ENCODE measurements at places on chromosomes 2 and 18. TPM values are rescaled to one million over a fixed set of nuclear protein-coding genes. Genes with fewer than 3 reads are reported as not detected.

- no peak overlapping the region for H3K4me3 ChIP-seq
- DNase-seq: no peak
- no peaks in the 10 kb centered on the region for H3K36me3 ChIP-seq
- H3K27me3 ChIP-seq: no peaks in the 10 kb centered on the region
These were observed 221.0 kb downstream of the LTBP1 start for GRCh38 chr2:33167622-33168245.

GRCh38 chr2:159591221-159591620, 25.1 kb downstream of the BAZ2B start:
- no peak overlapping the region for H3K27ac ChIP-seq
- DNase-seq: no peak
- no peaks in the 10 kb centered on the region for H3K27me3 ChIP-seq
- peaks cover 11% of the 10 kb centered on the region for H3K4me1 ChIP-seq
- no peaks in the 10 kb centered on the region for H3K36me3 ChIP-seq

DNA sequence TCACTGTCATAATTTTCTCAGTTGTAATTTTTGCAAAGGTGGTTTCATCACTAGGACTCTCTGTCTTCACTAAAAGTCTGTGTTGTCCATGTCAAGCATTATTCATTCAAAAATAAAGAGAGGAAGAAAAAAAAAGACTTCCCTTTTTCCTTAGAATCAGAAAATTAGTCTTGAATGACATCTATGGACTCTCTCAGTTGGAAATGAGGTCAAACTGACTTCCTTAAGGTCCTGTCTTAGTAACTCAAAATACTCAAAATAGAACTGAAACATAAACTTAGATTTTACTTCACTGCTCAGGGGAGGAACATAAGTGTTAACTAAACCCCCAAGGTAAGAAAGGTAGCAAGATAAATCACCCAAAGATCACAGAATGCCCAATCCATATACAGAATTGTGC, 2.2 kb upstream of the ZNF407 start:
- no peak overlapping the region for H3K27ac ChIP-seq
- no peaks in the 10 kb centered on the region for H3K36me3 ChIP-seq
- H3K27me3 ChIP-seq: no peaks in the 10 kb centered on the region
- DNase-seq: no peak
- H3K4me3 ChIP-seq: peak overlapping the region; percentile 97

- no peak overlapping the region for H3K27ac ChIP-seq
- no peaks in the 10 kb centered on the region for H3K4me1 ChIP-seq
- H3K4me3 ChIP-seq: no peak overlapping the region
These were observed 186.2 kb downstream of the SNTG2 start for GRCh38 chr2:1136846-1137245.

GRCh38 chr2:235543128-235543750, 49.4 kb downstream of the AGAP1 start:
- peaks cover 35% of the 10 kb centered on the region for H3K4me1 ChIP-seq
- H3K27ac ChIP-seq: peak overlapping the region; percentile 85
- H3K4me3 ChIP-seq: no peak overlapping the region
- DNase-seq: peak; percentile 74

DNA sequence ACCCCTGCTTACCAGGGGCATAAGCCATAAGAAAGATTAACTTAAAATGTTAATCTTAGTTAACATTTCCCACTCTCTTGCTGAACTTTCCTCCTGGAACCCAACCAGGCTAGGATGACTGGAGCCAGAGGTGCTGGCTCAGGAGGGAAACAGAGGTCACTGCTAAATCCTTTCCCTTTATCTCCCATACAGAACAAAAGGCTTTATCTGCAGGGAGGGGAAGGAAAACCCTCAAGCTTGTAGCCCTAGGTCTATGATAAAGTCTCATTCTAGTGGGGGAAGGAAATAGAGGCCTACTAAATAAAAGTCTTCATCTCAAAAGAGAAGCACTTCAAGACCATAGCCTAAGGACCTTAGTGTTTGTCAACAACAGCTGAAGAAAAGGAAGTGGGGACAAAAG, 18.6 kb downstream of the HIBCH start:
- no peak for DNase-seq
- no peaks in the 10 kb centered on the region for H3K36me3 ChIP-seq
- no peak overlapping the region for H3K4me3 ChIP-seq
- H3K27ac ChIP-seq: no peak overlapping the region
- H3K4me1 ChIP-seq: no peaks in the 10 kb centered on the region

- DNase-seq: no peak
- H3K4me1 ChIP-seq: 0 out of 2 replicates have a peak, but pooled peaks cover 4% of the 10 kb centered on the region
- H3K4me3 ChIP-seq: no peak overlapping the region
- H3K27me3 ChIP-seq: no peaks in the 10 kb centered on the region
- no peaks in the 10 kb centered on the region for H3K36me3 ChIP-seq
These were observed 479.7 kb downstream of the SPAG16 start for GRCh38 chr2:213763963-213764362.

- H3K4me3 ChIP-seq: no peak overlapping the region
- H3K27me3 ChIP-seq: no peaks in the 10 kb centered on the region
- peak; percentile 86 for DNase-seq
- peaks cover 30% of the 10 kb centered on the region for H3K4me1 ChIP-seq
- no peaks in the 10 kb centered on the region for H3K36me3 ChIP-seq
These were observed 3.3 kb downstream of the KLHL30 start for GRCh38 chr2:238141541-238142318.

GRCh38 chr2:459931-460330, 172.0 kb upstream of the ALKAL2 start:
- peaks cover 7% of the 10 kb centered on the region for H3K4me1 ChIP-seq
- no peak for DNase-seq
- H3K27ac ChIP-seq: no peak overlapping the region
- H3K27me3 ChIP-seq: peaks cover 61% of the 10 kb centered on the region

DNA sequence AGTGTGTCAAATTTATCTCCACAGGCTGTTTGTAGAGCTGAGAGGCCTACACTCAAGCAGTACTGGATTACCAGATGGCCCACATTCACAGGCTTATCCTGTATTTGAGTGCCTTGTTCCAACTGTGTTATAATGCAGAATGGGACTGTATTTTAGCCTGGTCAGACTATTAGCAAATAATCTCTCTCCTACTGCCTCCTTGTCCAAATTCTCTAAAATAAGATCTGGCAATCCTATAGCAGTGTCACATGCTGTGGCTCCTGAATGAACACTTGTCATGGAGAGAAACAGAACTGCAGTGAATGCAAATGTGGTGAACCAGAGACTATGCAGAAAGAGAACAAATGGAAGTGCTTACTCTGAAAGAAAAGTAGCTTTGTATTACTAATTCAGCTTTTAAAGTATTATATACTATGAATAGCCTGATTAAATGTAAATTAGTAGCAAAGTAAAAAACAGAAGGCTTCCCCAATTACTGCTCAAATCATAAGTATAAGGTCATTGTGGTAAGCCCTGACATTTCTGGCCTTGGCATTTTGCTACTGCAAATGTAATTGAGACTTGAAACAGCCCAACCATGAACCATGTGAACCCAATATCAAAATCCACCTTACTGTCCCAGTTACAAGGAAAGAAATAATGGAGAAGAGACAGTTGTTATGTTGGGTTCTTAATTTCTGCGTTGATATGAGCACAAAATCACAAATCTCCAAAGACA, 80.0 kb downstream of the MAP4K3 start:
- H3K27me3 ChIP-seq: no peaks in the 10 kb centered on the region
- no peak for DNase-seq
- peaks cover 42% of the 10 kb centered on the region for H3K36me3 ChIP-seq
- no peaks in the 10 kb centered on the region for H3K4me1 ChIP-seq
- H3K27ac ChIP-seq: no peak overlapping the region

GRCh38 chr2:1990724-1991123, 246.4 kb upstream of the PXDN start:
- H3K4me1 ChIP-seq: peaks cover 4% of the 10 kb centered on the region
- peaks cover 46% of the 10 kb centered on the region for H3K27me3 ChIP-seq
- no peak for DNase-seq
- no peak overlapping the region for H3K27ac ChIP-seq
- no peaks in the 10 kb centered on the region for H3K36me3 ChIP-seq

DNA sequence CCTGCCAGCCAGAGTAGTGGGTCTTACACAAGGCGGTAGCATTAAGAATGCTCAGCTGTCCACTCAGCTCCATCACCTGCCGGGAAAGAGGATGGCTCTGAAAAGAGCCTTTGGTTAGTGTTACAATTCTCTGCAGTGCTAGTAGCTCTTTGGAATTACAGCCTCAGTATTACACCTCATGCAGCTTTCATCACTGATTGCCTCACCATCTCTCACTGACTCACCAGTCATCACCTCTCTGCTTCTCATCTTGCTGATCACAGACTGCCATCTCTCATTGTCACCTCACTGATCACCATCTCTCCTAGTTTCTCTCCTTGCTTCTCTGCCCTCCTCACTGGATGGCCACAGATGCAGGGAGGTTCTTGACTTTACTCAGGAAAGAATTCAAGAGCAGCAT, 573.5 kb upstream of the SETBP1 start:
- DNase-seq: no peak
- H3K27me3 ChIP-seq: no peaks in the 10 kb centered on the region
- no peaks in the 10 kb centered on the region for H3K4me1 ChIP-seq
- no peaks in the 10 kb centered on the region for H3K36me3 ChIP-seq
- H3K4me3 ChIP-seq: no peak overlapping the region
- H3K27ac ChIP-seq: no peak overlapping the region

GRCh38 chr18:46220116-46220515, 115.9 kb downstream of the HAUS1 start:
- no peak overlapping the region for H3K27ac ChIP-seq
- DNase-seq: peak; percentile 16
- H3K4me3 ChIP-seq: no peak overlapping the region
- H3K4me1 ChIP-seq: no peaks in the 10 kb centered on the region
- no peaks in the 10 kb centered on the region for H3K36me3 ChIP-seq

DNA sequence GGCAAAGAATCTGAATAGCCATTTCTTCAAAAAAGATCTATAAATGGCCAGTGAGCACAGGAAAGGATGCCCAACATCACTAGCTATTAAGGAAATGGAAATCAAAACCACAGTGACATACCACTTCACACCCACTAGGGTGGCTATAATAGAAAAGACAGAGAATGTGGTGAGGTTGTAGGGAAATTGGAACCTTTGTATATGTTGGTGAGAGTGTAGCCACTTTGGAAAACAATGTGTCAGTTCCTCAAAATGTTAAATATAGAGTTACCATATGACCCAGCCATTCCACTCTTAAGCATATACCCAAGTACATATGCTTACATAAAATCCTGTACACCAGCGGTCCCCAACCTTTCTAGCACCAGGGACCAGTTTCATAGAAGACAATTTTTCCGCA, 152.8 kb downstream of the SMAD2 start:
- no peaks in the 10 kb centered on the region for H3K27me3 ChIP-seq
- DNase-seq: no peak
- H3K36me3 ChIP-seq: no peaks in the 10 kb centered on the region
- H3K4me3 ChIP-seq: no peak overlapping the region
- no peaks in the 10 kb centered on the region for H3K4me1 ChIP-seq
- H3K27ac ChIP-seq: no peak overlapping the region

DNA sequence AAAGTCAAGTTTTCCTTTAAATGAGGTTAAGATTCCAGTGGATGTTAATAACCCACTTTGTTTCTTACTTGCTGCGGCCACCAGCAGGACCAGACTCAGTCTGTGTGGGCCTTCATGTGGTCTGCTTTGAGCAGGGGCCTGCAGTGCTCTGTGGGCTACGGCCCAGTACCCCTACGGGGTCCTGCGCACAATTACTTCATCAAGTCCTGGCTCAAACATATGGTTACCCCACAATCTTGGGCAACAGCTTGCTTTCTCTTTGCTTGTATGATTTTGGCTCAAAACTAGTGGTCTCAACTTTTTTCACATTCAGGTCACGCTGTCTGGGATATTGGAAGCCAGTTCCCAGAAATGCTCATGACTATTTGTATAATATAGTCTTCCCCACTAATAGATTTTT, 64.2 kb downstream of the PTPN2 start:
- H3K36me3 ChIP-seq: peaks cover 30% of the 10 kb centered on the region
- no peaks in the 10 kb centered on the region for H3K4me1 ChIP-seq
- H3K27me3 ChIP-seq: no peaks in the 10 kb centered on the region
- no peak for DNase-seq
- no peak overlapping the region for H3K27ac ChIP-seq

DNA sequence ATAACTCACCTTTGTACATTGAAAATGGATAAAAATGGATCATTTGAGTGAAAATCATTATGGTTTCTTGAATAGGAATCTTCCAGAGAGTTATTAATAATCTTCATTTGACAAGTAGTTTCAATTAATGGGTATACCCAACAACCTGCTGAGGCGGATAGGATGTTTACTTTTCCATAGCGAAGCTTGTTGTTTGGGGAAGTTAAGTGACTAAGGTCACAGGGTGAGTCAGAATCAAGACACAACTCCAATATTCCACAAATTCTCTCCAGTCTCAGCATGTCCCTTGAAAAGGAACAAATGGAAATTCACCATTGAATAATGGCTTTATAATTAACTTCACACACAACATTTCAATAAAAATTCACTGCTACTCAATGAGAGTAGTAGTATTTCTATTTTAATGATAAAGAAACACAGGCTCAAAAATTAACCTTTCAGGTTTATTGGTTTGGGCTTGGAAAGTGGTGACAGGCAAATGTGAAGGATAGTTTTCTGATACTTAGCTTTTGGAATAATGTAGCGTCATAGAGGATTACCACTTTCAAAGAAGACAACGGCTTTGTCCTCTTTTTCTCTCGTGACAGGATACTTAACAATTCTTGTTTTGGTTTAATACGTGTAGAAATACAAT, 211.3 kb downstream of the GPD2 start:
- H3K4me1 ChIP-seq: peaks cover 9% of the 10 kb centered on the region
- no peak overlapping the region for H3K27ac ChIP-seq
- peak; percentile 49 for DNase-seq
- no peaks in the 10 kb centered on the region for H3K27me3 ChIP-seq

- DNase-seq: peak; percentile 69
- H3K27ac ChIP-seq: no peak overlapping the region
- H3K27me3 ChIP-seq: no peaks in the 10 kb centered on the region
- no peaks in the 10 kb centered on the region for H3K36me3 ChIP-seq
- H3K4me1 ChIP-seq: no peaks in the 10 kb centered on the region
- H3K4me3 ChIP-seq: no peak overlapping the region
These were observed 491.0 kb downstream of the CDH2 start for GRCh38 chr18:27685807-27686412.

DNA sequence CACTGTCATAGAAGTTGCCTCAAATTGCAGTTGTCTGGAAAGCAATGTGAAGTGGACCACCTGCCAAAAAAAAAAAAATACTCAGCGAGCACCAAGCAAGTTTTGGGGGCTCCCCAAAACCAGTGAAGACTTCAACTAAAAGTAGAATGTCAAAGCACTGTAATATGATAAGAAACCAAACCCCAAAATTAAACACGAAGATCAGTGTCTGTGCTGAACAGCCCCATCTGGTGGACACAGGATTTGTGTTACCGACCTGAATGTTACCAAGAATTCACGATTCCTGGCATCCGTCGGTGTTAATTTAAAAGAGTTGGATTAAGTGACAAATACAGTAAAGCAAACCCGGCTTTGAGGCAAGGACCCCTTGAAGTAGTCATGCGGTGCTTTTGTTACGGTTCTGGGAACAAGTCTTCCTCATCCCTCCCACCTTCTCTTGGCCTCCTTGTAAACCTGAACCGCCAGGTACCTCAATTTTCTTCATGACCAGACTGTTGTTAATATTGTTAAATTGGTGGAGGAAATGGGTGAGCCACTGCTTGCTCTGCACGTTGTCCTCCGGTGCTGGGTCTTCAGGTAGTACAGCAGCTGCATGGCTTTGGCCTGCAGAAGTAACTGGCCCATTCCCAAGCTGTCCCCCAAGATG, 31.3 kb upstream of the SSB start:
- H3K27me3 ChIP-seq: no peaks in the 10 kb centered on the region
- H3K27ac ChIP-seq: no peak overlapping the region
- H3K4me3 ChIP-seq: no peak overlapping the region
- H3K36me3 ChIP-seq: no peaks in the 10 kb centered on the region

Gene USP34
- total RNA-seq: 67.1 TPM

Gene ADRA2B
- not detected for total RNA-seq

Gene TEKT4
- total RNA-seq: not detected

Gene CXCR1
- total RNA-seq: not detected

Gene ANKZF1
- total RNA-seq: 67.9 TPM

Gene C18orf54
- 10.5 TPM for total RNA-seq

Measured in PC-3 (cell line).